ENCODE measurements at places on chromosomes 4 and X. TPM values are rescaled to one million over a fixed set of nuclear protein-coding genes. Genes with fewer than 3 reads are reported as not detected.

AFM gene
- total RNA-seq: not detected

GPR101 gene
- total RNA-seq: not detected

F8A2 gene
- total RNA-seq: not detected

CXCL1 gene
- 80.9 TPM for total RNA-seq

RAB33A gene
- total RNA-seq: 15.2 TPM

HSFX1 gene
- total RNA-seq: 0.85 TPM

MAGED1 gene
- 151 TPM for total RNA-seq

MAGIX gene
- 1.7 TPM for total RNA-seq

SYP gene
- total RNA-seq: 0.28 TPM

CTAG2 gene
- total RNA-seq: not detected

AGTR2 gene
- not detected for total RNA-seq

ARX gene
- total RNA-seq: not detected

CDX4 gene
- not detected for total RNA-seq

SSX4 gene
- total RNA-seq: not detected

PPP2R3B gene
- 13.0 TPM for total RNA-seq

MAGEA2B gene
- not detected for total RNA-seq

CCDC120 gene
- total RNA-seq: 0.19 TPM

IRS4 gene
- not detected for total RNA-seq

SPANXC gene
- total RNA-seq: not detected

All from regular cardiac myocyte (primary cell).